Esophagus mucosa (tissue), 1 donor: ENCODE measurements at places on chromosomes 5 and 9. TPM values are rescaled to one million over a fixed set of nuclear protein-coding genes. Genes with fewer than 3 reads are reported as not detected.

The HAVCR1 gene
- not detected for total RNA-seq

The HMCN2 gene
- total RNA-seq, result 1.6 TPM

The SLC27A6 gene
- total RNA-seq, result 1.8 TPM

The C5orf46 gene
- total RNA-seq, result 0.36 TPM

The TAF11L4 gene
- total RNA-seq, result not detected

The NRARP gene
- 20.4 TPM for total RNA-seq

The TAF11L8 gene
- total RNA-seq, result not detected

The S1PR3 gene
- 2.2 TPM for total RNA-seq

The C5orf52 gene
- total RNA-seq, result not detected

The TNFAIP8 gene
- 15.3 TPM for total RNA-seq

The OBP2B gene
- total RNA-seq, result not detected

The SCGB3A2 gene
- total RNA-seq, result not detected

The INSYN2B gene
- total RNA-seq, result not detected

The TRPM3 gene
- total RNA-seq, result not detected

The ETF1 gene
- total RNA-seq, result 125 TPM

The ADRB2 gene
- 2.8 TPM for total RNA-seq

The ESM1 gene
- not detected for total RNA-seq

The GLRX gene
- 3.2 TPM for total RNA-seq

The PRSS3 gene
- total RNA-seq, result 107 TPM

The FSTL4 gene
- 2.8 TPM for total RNA-seq

The DNAI1 gene
- not detected for total RNA-seq

The MYMK gene
- total RNA-seq, result not detected

The SPINK5 gene
- total RNA-seq, result 509 TPM

The F2RL1 gene
- total RNA-seq, result 12.0 TPM

The OCLN gene
- total RNA-seq, result 58.1 TPM

The NUTM2G gene
- total RNA-seq, result not detected

The TSSK1B gene
- total RNA-seq, result 0.48 TPM

The BTNL8 gene
- total RNA-seq, result not detected

The FAM221B gene
- not detected for total RNA-seq

The FGF10 gene
- 0.20 TPM for total RNA-seq

The PALM2AKAP2 gene
- total RNA-seq, result 0.88 TPM

The VLDLR gene
- 26.6 TPM for total RNA-seq

The ECM2 gene
- total RNA-seq, result 0.56 TPM

The TRIM14 gene
- total RNA-seq, result 31.0 TPM

The KLF4 gene
- 113 TPM for total RNA-seq

The CDHR2 gene
- total RNA-seq, result not detected

The OTULINL gene
- total RNA-seq, result 0.88 TPM

The DOCK8 gene
- total RNA-seq, result 11.4 TPM

The SHOC1 gene
- 0.56 TPM for total RNA-seq

The SPATA31D4 gene
- total RNA-seq, result not detected

The EIF4E1B gene
- not detected for total RNA-seq

The CCDC152 gene
- total RNA-seq, result not detected

The GRXCR2 gene
- not detected for total RNA-seq

The TLX3 gene
- not detected for total RNA-seq

The ZCCHC7 gene
- 10.4 TPM for total RNA-seq

The GFI1B gene
- total RNA-seq, result not detected

The PFN3 gene
- not detected for total RNA-seq

The SMIM23 gene
- total RNA-seq, result not detected

The RANBP17 gene
- 0.56 TPM for total RNA-seq

The RNF38 gene
- 15.5 TPM for total RNA-seq

The CDKN2B gene
- 75.6 TPM for total RNA-seq

The TAF11L10 gene
- not detected for total RNA-seq

The MLANA gene
- not detected for total RNA-seq

The SLC2A8 gene
- 9.0 TPM for total RNA-seq

The SLC25A2 gene
- total RNA-seq, result 0.24 TPM

The SLCO6A1 gene
- total RNA-seq, result not detected
